ENCODE measurements at places on chromosomes 1 and 21.

DNA sequence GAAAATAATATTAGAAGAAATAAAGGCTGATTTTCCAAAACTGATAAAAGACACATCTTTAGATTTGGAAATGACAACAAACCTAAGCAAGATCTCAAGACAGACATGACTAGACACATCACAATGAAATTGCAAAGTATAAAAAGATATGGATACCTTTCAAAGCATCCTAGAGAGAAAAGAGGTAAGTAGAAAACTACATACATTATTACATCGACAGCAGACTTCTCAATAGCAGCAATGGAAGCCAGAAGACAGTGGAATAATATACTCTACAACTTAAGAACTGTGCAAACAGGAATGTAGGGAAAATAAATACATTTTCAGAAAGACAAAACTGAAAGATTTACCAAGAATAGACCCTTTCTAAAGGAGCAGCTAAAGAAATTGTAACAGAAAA lies 50.2 kb downstream of the DENND1B start:
- DNase-seq = no peak

GRCh38 chr1:21579791-21580190 lies 70.6 kb downstream of the ALPL start:
- no peak for DNase-seq

GRCh38 chr21:29637134-29637533 lies 302.7 kb downstream of the GRIK1 start:
- DNase-seq = no peak

DNA sequence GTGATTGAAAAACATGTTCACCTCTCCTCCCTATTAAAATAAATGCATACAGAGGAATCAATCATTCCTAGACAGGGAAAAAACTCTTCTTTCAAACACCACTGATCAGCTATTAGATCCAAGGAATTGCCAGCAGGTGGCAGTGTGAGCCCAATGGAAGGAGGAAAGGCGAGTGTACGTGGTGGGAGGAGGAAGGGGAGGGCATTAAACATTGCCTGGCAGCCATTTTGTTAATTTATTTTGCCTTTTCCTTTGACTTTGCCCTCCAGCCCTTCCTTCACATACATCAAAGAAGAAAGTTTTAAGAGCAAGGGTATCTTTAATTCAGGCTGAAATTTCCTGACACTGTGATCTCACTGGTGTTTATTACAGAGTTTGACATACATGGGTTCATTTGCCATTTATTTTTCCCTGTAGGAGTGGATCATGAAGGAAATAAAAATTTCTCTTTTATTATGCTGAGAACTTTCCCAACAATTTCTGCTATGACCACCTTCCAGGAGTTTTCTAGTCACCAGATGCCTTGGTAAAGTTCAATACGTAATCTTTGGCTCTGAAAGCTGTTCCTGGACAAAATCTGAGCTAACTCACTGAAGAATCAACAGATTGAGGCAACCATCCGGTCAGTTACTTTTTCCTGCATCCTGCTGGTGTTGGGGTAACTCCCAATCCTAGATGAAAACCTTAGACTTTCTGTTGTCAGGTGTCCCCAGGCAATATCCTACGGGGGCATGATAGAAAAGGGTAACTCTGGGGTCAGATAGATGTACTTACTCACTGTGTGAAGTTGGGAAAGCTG lies 1.9 kb upstream of the GNAI3 start:
- DNase-seq = peak; percentile 81

DNA sequence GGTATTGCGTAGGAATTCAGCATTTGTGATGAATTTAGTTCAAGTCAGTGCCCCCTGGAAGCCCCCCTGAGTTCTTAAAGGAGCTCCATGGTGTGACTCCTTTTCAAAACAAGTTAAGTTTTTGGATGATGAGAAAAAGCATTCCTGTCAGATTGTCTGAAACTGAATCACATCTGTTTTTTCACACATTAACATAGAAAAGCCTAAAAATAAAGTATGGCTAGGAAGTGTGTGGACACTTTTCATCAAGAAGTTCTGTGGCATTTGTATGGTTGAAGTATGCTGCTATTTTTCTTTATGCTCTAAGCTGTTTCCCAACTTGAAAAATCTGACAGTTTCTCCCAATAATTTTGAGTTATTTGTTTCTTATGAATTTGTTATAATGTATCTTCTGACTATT lies 33.7 kb downstream of the PRDM2 start:
- DNase-seq = no peak

DNA sequence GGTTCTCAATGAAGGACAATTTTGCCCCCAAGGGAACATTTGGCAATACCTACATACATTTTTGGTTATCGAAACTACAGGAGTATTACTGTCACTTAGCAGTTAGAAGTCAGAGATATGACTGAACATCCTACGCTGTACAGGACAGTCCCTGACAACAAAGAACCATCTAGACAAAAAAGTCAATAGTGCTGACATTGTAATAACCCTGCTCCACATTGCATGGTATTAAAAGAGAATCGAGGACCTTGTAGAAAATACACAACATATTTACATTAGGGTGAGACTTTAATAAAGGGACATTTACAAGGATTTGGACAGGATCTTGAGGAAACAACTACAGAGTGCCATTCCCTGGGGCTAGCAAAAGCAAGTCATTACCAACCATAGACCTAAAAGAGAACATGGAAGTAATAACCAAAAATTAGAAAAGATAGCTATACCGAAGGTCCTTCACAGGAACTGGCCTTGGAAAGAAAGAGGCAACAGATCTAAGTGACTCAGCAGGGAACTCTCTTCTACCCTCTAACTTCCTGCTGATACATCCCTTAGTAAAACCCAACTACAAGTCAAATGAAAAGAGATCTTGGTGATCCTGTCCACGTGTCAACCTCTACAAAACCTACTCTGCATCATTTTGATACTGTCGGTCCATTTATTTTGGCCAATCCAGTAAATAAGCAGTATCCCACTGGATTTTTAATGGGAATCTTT lies 40.2 kb downstream of the ANGPTL3 start:
- DNase-seq = no peak

DNA sequence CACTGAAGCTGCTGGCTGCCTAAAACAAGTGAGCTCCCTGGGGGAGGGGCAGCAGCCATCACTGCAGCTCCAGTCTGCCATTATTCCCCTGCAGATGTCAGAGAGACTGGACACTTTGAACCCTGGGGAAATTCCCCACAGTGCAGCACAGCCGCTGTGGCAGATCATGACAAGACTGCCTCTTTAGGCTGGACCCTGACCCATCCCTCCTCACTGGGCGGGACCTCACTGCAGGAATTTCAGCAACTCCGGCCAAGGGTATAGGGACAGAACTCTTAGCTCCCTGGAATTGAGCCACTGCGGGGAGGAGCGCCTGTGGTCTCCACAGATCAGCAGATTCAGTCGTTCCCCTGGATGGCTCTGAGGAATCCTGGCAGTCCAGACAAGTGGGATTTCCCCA lies 964.6 kb downstream of the BRINP3 start:
- no peak for DNase-seq

DNA sequence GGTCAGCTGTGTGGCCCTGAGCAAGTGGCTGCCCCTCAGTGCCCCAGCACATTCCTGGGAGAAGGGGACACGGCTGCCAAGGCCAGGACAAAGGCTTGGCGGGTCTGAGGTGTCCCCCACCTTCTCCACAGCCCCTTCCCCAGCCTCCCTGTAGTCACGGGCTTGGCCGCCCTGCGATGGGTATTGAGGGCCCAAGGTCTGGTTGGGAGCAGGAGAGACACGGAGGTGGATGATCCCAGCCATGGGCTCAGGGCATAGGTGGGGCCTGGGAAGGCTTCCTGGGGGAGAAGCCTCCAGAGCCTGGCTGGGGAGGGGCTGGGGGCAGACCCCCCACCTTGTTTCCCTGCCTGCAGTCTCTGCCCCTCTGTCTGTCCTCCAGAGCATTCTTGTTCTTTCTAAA lies 27.0 kb downstream of the TTC39A start:
- no peak for DNase-seq

DNA sequence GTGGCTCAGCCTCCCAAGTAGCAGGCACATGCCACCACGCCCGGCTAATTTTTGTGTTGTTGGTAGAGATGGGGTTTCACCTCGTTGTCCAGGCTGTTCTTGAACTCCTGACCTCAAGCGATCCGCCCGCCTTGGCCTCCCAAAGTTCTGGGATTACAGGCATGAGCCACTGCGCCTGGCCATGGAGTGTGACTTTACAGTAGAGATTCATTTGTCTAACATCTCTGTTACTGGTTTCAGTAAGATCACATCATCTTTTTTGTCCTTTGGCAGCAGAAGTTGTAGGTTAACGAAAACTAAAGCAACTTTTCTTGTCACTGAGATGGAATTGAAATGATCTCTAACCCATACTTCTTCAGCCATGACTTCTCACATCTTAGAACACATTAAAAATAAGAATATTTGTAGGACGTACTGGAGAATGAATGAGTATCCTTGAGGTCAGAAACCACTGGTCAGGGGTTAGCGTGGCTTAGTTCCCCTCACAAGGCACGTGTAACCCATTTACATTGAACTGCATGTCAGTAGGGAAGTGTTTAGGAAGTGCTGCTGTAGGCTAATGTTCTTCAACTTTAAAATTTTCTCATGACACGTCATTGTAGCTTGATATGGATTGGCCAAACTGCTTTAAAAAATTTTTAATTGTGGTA lies 75.9 kb downstream of the CAMTA1 start:
- DNase-seq = no peak

GRCh38 chr1:113784104-113784779 lies 25.0 kb upstream of the PHTF1 start:
- no peak for DNase-seq

- DNase-seq = no peak
These were observed 241.0 kb downstream of the GPATCH2 start for GRCh38 chr1:217389895-217390294.

GRCh38 chr1:11362547-11363021 lies 89.6 kb downstream of the UBIAD1 start:
- DNase-seq = no peak

- no peak for DNase-seq
These were observed 140.5 kb downstream of the RHOU start for GRCh38 chr1:228875741-228876140.

- no peak for DNase-seq
These were observed 17.8 kb downstream of the COPA start for GRCh38 chr1:160325252-160325651.

- DNase-seq = no peak
These were observed 79.9 kb downstream of the OBSCN start for GRCh38 chr1:228287541-228288425.

- no peak for DNase-seq
These were observed 13.6 kb downstream of the BATF3 start for GRCh38 chr1:212686069-212686468.

GRCh38 chr1:45490121-45490625 lies 790 bp downstream of the TESK2 start:
- DNase-seq = no peak

- no peak for DNase-seq
These were observed 50.2 kb downstream of the ZZZ3 start for GRCh38 chr1:77632216-77632615.

GRCh38 chr1:5727871-5728643 lies 264.2 kb downstream of the NPHP4 start:
- no peak for DNase-seq

GRCh38 chr1:211369640-211370039 lies 43.0 kb downstream of the TRAF5 start:
- no peak for DNase-seq

- DNase-seq = no peak
These were observed 20.6 kb upstream of the SH3D21 start for GRCh38 chr1:36285443-36286101.

- DNase-seq = no peak
These were observed 42.2 kb upstream of the TARBP1 start for GRCh38 chr1:234520908-234521817.

GRCh38 chr1:32353886-32354570 lies 8.3 kb downstream of the FAM229A start:
- no peak for DNase-seq

- no peak for DNase-seq
These were observed 17.9 kb downstream of the VWA5B1 start for GRCh38 chr1:20308569-20308968.

DNA sequence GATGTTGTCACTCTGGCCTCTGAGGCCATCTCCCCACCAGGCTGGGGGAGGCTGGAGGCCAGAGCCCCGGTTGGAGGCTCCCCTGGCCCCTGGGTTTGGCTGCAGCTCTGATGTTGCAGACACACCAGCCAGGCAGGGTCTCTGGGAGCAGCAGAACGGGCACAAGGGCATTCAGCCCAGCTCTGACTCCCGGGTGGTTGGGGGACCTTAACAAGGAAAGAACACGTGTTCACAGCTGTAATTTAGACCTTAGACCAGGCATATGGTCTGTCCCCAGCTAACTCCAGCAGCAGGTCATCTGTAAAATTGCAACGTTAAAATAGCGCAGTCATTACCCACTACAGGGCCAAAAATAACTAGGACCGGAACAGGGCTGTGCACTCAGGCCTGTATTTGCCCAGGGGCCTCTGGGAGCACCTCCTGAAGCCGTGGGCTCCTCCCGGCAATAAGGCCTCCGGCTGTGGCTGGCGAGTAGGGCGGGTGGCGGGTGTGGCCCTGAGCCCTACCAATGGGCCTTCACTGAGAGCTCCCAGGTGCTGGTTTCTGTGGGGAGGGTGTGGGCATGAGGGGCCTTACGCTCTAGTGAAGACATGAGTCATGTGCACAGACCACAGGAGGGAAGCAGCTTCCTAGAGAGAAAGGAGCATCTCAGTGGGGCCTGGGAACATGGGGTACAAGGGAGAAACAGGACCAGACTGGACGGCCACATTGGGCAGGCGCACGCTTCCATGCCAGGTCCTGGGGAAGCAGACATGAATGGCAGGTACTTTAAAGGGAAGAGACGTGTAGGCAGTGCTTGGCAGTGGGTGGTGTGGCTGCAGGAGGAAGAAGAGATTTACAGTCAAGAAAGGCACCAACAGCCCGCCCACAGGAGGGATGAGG lies 6.1 kb downstream of the LDLRAP1 start:
- peak; percentile 61 for DNase-seq

- DNase-seq = no peak
These were observed 60.0 kb downstream of the NRDC start for GRCh38 chr1:51818487-51818886.

GRCh38 chr1:55257958-55258357 lies 42.8 kb upstream of the USP24 start:
- peak; percentile 42 for DNase-seq

DNA sequence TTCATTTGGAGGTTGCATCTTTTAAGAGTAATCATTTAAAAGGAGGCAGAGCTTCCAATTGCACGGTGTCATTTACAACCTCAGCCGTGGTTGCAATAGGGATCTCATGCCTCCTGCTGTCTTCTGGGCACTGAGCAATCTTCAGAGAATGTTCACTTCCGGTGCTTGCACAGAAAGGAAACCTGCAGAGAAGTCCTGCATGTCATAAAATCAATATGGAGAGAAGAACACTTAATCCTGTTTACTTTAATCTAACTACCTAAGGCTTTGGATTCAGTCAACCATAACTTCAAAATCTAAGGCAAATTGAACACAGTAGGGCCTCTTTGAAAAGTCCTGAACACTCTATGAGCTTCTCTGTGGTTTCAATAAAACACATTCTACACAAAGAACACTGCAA lies 11.3 kb upstream of the MAP10 start:
- no peak for DNase-seq

DNA sequence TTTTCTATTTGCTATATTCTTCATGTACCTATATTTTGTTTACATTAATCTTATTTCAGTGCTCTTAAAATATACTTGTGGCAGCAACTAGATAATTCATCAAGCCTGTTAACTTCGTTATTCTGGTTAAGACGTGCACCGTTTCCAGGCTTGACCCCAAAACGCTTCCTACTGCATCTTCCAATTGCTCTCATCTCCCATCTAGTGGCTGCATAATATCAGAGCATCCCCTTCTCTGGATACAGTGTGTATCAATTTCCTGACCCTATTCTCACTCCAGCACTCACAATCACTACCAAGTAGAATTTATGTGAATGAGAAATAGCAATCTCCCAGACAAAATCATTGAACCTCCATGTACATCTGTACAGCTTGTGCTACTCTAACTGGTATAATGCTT lies 1280.3 kb upstream of the B3GALT2 start:
- no peak for DNase-seq

Measured in stimulated activated CD8-positive, alpha-beta memory T cell treated with anti-CD3 and anti-CD28 coated beads, Interleukin-4, amount 100 ng/mL, for 24 hours (primary cell).